ENCODE measurements at places on chromosomes 5 and 9.

DNA sequence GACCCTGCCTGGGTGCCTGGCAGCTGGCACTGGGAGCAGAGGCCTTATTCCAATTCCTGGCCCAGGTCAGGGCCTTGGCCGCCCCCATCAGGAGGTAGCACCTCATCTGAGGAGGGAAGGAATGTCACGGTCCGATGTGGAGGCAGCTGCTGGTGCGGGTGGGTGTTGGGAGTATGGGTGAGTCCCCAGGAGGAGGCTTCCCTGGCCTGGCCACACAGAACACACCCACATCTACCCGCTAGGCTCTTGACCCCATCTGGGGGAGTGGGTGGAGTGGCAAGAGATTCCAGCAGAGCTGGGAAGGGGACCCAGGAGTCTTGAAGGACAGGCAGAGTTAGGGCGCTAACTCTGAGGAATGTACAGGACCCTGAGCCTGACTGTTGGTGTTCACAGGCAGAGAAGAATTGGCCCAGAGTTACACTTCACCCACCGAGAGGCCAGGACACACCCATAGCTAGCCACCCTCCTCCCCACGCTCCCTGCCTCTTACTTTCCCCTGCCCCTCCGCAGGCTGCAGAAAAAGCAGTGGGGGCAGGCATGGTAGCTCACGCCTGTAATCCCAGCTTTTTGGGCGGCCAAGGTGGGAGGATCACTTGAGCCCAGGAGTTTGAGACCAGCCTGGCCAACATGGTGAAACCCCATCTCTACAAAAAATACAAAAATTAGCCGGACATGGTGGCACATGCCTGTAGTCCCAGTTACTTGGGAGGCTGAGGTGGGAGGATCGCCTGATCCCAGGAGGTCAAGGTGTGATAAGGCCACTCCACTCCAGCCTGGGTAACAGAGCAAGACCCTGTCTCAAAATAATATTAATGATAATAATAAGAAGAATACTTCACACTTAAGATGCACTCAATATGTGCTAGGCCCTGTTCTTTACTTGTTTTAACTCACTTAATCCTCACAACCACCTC, 6.0 kb downstream of the OLFML2A start:
- DNase-seq, result no peak

DNA sequence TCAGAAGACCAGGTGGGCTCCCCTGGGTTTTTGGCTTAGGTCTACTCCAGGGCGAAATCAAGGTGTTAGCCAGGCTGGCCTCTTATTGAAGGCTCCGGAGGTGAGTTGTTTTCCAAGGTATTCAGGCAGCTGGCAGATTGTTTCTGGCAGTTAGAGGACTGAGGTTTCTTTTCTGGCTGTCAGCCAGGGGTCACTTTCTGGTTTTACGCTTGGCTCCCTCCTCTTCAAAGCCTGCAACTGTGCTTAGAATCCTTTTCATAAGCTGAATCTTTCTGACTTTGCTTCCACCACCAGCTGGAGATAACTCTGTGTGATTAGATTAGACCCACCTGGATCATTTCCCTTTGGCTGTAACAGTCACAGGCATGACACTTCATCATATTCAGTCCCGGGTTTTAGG, 24.6 kb downstream of the RFK start:
- no peak for DNase-seq

DNA sequence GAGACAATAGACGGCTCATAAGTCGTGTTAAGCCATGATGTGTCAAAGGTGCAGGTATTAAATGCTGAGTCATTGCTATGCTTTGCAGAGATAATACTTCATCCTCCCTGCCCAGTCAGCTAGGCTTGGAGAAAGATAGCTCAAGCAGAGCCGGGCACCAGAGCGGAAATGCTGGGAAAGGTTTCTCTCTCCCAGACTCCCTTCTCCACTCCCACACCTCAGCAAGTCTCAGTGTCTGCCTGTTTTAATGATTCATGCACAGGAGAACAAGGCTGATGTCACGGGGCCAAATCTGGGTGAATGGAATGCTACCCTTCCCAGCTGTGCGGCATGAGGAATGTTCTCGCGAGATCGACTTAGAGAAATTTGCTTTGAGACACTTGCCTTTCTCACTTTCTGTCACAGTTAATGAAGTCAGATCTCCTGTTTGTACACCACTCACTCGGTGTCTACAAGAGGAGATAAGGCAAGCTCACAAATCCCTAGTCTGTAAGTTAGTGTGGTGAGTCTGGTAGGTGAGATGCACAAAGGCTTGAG, 204.4 kb downstream of the EFNA5 start:
- DNase-seq, result no peak

GRCh38 chr5:132526974-132527564, 16.3 kb downstream of the IL5 start:
- no peak for DNase-seq

- DNase-seq, result no peak
These were observed 441.8 kb upstream of the SGCD start for GRCh38 chr5:155885199-155885598.

GRCh38 chr5:38069360-38069759, 189.0 kb upstream of the EGFLAM start:
- DNase-seq, result no peak

- no peak for DNase-seq
These were observed 222.7 kb downstream of the ICE1 start for GRCh38 chr5:5645198-5645597.

DNA sequence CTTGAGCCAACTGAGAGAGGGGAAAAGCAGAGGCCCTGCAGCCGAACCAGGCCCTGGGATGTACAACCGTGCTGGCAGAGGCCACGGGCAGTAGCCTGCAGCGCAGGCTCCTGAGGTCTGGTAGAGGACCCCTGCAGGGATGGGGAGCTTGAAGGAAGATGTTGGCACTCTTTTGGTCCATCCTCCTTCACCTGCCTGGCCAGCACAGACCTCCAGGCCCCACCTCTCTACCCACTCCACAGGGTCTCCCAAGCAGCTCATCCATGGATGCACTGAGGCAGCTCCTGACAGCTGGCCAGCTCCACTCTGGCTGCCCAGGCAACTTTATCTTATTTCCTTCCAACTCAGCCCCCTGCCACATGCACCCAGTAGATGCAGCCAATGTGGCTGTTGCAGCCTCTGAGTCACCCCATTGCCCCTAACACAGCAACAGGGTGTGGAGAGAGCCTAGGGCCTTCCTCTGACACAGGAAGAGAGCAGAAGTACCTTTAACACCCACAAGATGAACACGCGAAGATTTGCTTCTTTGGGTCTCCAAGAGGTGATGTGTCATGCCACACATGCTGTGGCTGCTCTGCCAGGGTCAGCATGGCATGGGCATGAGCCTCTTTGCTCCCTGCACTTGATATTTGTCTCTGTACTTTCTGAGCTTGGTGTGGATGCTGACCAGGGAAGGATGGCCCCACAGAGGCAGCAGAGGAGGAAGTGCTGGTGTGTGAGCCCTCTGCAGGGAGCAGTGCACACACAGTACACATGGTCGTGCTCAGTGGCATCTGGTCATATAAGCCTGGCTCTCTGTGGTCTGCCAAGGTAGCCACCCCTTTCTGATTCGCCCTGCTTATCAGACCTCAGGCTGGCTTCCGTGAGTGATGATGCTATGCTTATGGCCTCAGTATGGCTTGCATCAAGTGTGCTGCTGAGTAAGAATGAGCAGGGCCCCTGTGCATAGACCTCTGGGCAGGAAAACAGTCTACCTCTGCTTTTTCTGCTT, 117.2 kb downstream of the NRG2 start:
- no peak for DNase-seq

GRCh38 chr9:87629104-87629503, 96.8 kb upstream of the CTSL start:
- no peak for DNase-seq

DNA sequence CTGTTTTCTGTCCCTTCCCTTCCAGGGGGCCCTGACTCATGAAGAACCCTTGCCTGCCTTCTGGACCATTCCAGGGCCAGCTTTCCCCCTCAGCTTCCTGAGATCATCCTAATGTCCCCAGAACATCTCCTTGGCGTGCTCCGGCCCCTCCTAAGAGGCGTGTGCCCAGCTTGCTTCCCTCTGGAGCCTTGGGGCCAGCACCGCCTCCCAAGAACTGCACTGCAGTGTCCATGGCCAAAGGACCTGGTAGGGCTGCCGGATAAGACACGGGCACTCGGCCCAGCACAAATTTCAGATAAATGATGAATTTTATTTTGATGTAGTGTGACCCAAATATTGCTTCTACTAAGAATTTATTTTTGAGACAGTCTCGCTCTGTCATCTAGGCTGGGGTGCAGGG, 20.7 kb upstream of the SLC12A7 start:
- no peak for DNase-seq

GRCh38 chr5:127320032-127320965, 29.7 kb downstream of the MEGF10 start:
- no peak for DNase-seq

GRCh38 chr5:164555809-164556208, 1050.4 kb downstream of the MAT2B start:
- DNase-seq, result no peak

- no peak for DNase-seq
These were observed 14.7 kb upstream of the LARP1 start for GRCh38 chr5:154740483-154740882.
